ENCODE measurements at places on chromosomes 1 and 21.

GRCh38 chr1:246677842-246678241 is 46.4 kb upstream of the SCCPDH start:
- DNase-seq = no peak

DNA sequence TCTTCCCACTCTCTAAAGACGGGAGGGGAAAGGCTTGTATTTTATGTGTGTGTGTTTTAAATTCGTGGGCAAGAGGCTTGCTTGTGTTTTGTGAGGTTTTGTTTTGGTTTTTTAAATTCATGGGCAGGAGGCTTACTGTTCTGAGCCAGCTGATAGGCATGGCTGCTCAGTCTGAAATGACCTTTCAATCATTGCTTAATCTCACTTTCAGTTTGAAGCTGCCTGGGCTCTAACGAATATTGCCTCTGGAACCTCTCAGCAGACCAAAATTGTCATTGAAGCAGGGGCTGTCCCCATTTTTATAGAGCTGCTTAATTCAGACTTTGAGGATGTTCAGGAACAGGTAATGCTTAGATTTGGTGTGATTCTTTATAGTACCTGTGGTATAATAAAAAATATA is 20.3 kb upstream of the TXLNA start:
- DNase-seq = no peak

DNA sequence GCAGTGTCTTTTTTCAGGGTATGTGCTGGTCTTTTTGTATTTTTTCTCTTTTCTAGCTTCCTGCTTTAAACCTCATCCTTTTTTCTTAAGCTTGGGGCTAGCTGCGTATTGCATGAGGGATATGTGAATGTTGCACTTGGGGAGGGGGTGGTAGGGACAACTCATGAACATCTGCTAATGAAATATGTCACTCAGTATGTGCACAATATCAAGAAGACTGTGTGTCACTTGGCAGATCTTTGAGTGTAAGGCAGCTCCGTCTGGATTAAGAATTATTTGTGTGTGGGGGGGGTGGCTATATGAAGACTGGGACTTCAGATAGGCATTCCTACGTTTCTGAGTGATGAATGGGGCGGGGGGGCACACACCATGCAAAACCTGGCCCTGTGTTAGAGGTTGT is 170.4 kb upstream of the CACNA1E start:
- no peak for DNase-seq

DNA sequence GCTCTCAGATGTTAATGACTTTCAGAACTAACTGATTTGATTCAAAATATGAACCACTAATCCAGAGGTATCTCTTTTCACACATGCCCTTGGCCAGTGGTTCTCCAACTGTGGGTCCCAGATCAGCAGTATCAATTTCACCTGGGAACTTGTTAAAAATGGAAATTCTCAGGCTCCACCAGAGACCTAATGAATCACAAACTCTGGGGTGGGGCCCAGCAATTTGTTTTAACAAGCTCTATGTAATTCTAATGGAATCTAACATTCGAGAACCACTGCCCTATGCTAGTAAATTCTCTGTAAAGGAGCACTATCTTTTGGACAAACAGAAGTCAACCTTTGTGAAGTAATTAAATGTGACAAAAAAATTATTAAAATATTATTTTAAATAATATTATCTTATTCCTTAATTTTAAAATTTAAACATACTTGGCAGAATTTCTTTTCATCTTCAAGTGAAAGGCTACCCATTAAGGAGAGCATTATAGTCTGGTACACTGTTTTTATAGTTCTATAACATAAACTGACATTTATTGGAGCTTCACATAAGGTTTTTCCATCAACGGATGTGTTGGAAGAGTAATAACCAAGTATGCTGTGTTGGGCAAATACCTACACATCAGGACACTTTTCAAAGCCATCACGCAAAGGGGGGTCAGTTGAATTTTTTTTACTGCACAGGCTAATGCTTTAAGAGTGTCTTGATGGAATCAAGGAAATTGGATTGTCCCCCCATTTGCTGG is 130.4 kb downstream of the LHX4 start:
- no peak for DNase-seq
